ENCODE measurements at places on chromosomes 11 and 22. TPM values are rescaled to one million over a fixed set of nuclear protein-coding genes. Genes with fewer than 3 reads are reported as not detected.
A peak's percentile ranks its signal among the peaks of the same experiment; 100 is the strongest.

KRTAP5-3 gene
- not detected for total RNA-seq

FAM111B gene
- not detected for total RNA-seq

GRCh38 chr11:64871492-64871891, 6.9 kb downstream of the EHD1 start:
- ATAC-seq: no peak

DNA sequence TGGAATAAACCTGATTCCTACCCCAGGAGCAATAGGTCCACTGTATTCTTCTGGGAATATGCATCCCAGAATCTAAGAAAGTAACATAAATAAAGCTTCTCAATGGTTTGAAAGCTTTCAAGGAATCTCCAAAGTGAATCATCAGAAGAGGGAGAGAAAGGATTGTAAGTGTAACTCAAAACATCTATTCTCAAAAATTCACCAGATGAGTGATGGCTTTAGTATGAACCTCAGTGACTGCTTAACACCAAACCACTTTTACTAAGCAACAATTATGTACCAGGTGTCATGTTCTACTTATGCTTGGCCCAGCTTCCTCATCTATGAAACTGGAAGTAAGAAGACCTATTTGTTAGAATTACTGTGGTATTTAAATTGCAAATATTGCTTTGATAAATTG, 7.4 kb downstream of the RAB38 start:
- ATAC-seq: no peak

GRCh38 chr11:6443269-6444003, 2.6 kb upstream of the HPX start:
- ATAC-seq: peak; percentile 81

- no peak for ATAC-seq
Measured at GRCh38 chr22:28983788-28984441, 77.7 kb downstream of the C22orf31 start.

- ATAC-seq: no peak
Measured at GRCh38 chr11:76321820-76322524, 59.0 kb downstream of the THAP12 start.

GRCh38 chr11:130979386-130979972, 63.2 kb upstream of the SNX19 start:
- ATAC-seq: no peak

Measured in gastroesophageal sphincter (tissue), 4 donors.